Endothelial cell of umbilical vein (primary cell): ENCODE measurements at places on chromosomes 2 and 18. TPM values are rescaled to one million over a fixed set of nuclear protein-coding genes. Genes with fewer than 3 reads are reported as not detected.

GRCh38 chr2:236661061-236661761 is 91.6 kb downstream of the ACKR3 start:
- peak; percentile 59 for DNase-seq

GRCh38 chr18:7577706-7578105 is 10.6 kb downstream of the PTPRM start:
- no peak for DNase-seq

The WNT10A gene
- not detected in 2 replicates for total RNA-seq

GRCh38 chr2:168119515-168120141 is 127.8 kb downstream of the STK39 start:
- DNase-seq: peak; percentile 68

GRCh38 chr2:164473021-164473420 is 148.3 kb downstream of the GRB14 start:
- DNase-seq: no peak

DNA sequence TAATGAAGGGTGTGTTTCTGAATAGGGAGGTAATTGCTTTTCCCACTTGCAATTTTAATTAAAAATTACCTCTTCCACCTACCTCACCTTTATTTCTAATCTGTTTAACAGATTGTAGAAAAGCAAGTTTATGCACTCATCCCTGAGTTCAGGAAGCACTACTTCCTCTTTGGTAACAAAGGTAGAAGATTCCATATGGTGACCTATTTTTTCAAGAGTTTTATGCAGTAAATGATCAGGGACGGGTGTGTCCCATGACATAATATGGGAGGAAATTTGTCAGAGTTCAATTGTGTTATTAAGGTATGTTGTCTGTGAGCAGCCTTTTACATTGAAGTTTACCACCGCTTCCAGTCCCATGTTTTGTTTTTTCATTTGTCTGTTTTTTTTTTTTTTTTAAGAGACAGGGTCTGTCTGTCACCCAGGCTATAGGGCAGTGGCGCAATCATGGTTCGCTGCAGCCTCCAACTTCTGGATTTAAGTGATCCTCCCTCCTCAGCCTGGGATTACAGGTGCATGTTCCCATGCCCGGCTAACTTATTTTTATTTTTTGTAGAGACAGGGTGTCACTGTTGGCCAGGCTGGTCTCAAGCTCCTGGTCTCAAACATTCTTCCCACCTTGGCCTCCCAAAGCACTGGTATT is 68.2 kb downstream of the ASAP2 start:
- DNase-seq: peak; percentile 27

The B3GNT7 gene
- 1.2 TPM in 2 replicates for total RNA-seq

- peak; percentile 25 for DNase-seq
Observed at GRCh38 chr18:54558609-54559585, 32.1 kb upstream of the DYNAP start.

The AFF3 gene
- 0.07 and 0.16 TPM in 2 replicates for total RNA-seq

GRCh38 chr2:234544659-234545611 is 48.1 kb upstream of the ARL4C start:
- DNase-seq: peak; percentile 38

DNA sequence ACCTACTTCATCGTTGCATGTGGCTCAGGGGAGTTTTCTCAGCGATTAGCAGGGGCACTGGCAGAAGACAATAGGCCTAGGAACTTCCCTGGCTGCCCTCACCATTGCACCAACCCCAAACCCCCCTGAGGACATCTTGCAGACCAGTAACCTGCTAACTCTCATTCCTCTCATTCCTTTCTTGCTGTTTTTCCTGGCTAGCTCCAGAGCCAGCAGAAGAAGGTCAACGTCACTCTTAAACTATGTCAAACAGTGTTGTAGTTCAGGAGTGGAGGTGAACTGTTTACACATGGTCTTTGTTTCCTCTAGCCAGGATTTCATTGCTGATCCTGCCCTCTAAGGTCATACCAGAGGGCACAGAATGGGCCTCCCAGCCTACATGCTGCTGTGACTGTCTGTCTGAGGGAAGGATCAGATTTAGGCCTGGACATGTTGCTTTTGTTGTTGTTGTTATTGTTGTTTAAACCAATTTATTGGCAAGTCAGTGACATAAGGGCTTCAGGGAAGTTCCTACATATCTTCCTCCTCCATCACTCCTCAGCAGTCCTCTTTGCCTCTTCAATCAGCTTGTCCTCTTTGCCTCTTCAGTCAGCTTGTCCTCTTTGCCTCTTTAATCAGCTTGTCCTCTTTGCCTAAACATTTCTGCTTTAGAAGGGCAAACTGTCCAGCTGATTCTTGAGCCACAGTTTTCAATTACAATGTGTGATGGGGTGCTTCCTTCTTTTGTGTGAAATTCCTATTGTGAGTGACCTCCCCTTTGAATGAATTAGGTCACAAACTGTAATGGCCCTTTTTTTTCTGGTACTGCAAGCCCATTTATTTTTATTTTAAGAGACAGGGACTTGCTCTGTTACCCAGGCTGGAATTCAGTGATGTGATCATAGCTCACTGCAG is 471.9 kb upstream of the TNP1 start:
- peak; percentile 42 for DNase-seq

DNA sequence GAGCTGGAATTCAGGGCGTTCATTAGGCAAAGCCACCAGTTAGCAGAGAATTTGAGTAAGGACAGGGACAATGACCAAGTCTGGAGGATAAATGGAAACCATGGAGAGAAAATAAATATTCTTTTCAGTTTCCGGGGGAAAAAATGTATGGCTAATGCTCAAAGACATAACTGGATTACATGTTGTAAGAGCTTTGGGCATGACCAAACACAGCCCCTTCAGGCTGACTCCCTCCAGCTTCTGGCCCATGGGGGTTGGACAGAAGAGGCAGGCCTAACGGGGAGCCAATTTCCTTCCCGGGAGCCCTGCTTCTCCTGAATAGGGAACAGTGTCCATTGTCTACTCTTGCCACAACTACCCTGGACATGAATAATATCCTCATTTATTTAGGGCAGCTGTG is 39.5 kb upstream of the FOXI3 start:
- no peak for DNase-seq

The ZNF519 gene
- total RNA-seq: 7.1 and 8.6 TPM in 2 replicates

GRCh38 chr2:222288590-222289277 is 10.1 kb downstream of the PAX3 start:
- DNase-seq: no peak

GRCh38 chr2:75556679-75557366 is 3.9 kb downstream of the EVA1A start:
- no peak for DNase-seq

- peak; percentile 46 for DNase-seq
Observed at GRCh38 chr2:128584296-128584890, 265.7 kb upstream of the HS6ST1 start.

GRCh38 chr18:44130376-44130942 is 550.2 kb upstream of the SETBP1 start:
- DNase-seq: peak; percentile 69

DNA sequence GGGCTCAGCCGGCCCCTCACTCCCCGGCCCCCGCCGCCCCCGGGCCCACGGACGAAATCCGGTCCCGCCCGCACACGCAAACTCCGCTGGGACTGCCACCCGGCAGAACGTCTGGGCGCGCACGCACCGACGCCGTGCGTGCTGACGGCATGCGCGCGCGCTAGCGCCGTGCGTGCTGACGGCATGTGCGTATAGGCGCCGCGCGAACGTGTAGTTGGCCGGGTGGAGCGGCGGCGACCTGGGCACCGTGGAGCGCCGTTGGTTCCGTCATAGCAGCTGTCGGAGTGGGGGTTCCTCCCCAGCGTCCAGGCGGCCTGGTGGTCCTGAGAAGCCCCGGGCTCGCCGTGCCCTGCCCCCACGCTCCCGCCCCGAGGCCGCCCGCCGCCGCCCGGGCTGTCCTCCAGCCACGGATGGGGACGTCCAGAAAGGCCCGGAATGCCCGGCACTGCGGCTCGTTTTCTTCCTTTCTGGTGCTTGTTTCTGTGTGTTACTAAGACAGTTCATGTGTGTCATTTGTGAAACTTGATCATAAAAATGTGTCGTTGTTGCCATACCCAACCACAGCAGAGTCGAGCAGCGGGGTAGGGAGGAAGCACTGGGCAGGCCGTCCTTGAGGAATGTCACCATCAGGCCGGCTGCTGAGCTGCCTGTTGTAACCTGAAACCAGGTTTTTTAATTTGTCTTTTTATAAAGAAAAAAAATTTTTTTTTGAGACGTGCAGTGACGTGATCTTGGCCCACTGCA is at the start of gene TXNL4A:
Gene TXNL4A (minus strand): TSS at position 113 of the 744 bp plus-strand sequence. CDS start 171 bp downstream, outside the sequence.
- DNase-seq: peak; percentile 88

GRCh38 chr18:3453540-3454364 is 3.8 kb downstream of the TGIF1 start:
- peak; percentile 97 for DNase-seq

DNA sequence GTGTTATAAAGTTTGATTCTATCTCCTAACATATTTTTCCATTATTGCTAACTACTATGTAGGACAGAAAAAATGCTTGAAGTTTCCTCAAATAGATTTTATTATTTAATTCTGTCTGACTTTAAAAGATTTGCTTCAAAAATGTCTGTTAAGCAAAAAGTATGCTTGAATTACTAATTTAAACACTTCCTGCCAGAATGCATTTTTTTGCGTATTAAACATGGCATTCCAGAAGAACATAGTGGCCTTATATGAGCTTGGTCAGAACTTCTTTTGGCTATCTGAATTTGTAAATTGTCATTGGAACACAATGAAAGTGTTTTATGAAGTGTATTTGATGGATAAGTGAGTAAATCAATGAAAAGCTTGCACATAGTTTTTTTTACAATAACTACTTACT is 37.8 kb downstream of the MBD5 start:
- DNase-seq: no peak

The AMER3 gene
- total RNA-seq: not detected in 2 replicates

- DNase-seq: no peak
Observed at GRCh38 chr2:163664610-163665009, 71.2 kb downstream of the FIGN start.

GRCh38 chr2:150484461-150485021 is 2.9 kb downstream of the RND3 start:
- DNase-seq: peak; percentile 37

DNA sequence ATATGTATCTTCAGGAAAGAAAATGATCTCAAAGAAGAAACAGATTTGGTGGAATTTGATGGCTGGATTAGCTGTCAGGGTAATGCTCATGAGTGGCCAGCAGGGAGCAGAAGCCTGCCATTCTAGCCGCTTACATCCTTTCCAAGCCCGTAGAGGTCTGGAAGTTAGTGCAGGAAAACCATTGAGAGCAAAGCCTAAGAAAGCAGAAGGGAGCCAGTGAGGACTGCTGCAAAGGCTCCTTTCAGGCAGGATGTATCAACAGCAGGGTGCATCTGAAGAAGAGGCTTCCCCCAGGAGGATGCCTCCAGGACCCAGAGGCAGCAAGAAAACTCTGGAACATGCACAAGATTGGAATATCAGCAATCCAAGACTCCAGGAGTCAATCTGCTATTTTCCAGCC is 22.9 kb upstream of the LBH start:
- peak; percentile 69 for DNase-seq

DNA sequence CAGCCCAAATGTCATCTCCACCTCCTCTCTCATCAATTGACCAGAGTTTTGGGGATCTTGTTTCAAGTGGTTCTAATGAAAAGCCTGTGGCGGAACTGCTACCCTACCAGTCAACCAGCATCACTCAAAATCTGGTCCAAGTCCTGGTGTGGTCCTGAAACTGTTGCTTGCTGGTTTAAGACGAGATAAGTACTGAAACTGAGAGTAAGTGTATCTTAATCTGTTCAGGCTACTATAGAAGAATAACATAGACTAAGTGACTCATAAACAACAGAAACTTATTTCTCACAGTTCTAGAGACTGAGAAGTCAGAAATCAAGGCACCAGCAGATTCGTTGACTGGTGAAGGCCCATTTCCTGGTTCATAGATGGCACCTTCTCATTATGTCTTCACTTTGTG is 879 bp upstream of the GALNT5 start:
- no peak for DNase-seq

- DNase-seq: peak; percentile 55
Observed at GRCh38 chr2:224173210-224173609, 134.1 kb upstream of the SERPINE2 start.

DNA sequence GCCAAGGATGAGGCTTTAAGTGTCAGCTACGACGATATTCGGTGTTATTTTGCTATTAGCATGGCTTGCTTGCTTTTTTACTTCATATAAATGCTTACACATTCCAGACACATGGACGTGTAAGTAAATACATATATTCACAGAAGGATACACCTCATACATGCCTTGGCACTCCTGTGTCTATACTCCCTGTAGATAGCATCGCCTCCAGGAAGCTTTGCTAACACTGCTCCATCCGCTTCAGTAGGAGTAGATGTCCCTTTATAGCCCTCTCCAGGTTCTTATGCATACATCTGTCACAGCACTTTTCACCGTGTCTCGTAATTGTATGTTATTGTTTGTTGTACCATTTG is 27.5 kb upstream of the KCTD1 start:
- no peak for DNase-seq

DNA sequence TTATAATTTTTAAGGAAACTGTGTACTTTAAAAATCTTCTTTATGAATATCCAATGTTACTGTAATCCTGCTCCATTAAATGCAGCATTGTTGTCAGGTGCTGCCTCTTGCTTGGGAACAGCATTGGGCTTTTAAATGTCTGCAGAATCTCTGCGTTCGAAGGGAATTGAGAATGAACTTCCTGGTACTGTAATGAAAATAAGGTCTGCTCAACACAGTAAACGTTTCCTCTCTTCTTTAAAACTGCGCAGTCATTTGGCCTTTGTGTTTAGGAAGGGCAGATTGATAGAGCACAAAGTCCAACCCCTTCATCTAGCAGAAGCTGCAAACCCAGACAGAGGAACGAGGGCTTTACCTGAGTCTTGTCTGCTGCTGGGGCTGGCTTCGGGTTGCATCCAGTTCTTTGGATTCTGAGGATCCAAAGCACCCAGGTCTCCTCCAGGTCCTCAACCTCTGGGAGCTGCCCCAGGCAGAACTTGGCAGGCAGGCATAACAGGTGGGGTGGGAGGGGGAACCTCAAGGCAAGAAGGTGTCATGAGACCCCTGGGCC is 104.5 kb downstream of the UGGT1 start:
- DNase-seq: peak; percentile 33

The PDE1A gene
- total RNA-seq: 0.49 and 0.83 TPM in 2 replicates

GRCh38 chr18:32431753-32432152 is 38.9 kb downstream of the GAREM1 start:
- no peak for DNase-seq

The SOCS6 gene
- total RNA-seq: 13.2 and 15.0 TPM in 2 replicates

GRCh38 chr2:12773586-12774394 is 57.1 kb downstream of the TRIB2 start:
- no peak for DNase-seq
